Activated CD4-positive, alpha-beta T cell treated with anti-CD3 and anti-CD28 coated beads, Interleukin-2, amount 10 ng/mL, durations not matched to agents 24 days and 14 days (primary cell): ENCODE measurements at places on chromosomes 16 and 17. TPM values are rescaled to one million over a fixed set of nuclear protein-coding genes. Genes with fewer than 3 reads are reported as not detected.
A peak's percentile ranks its signal among the peaks of the same experiment; 100 is the strongest.

CCDC200 gene
- 0.65 and 0.92 TPM in 2 replicates for total RNA-seq

SLC47A2 gene
- not detected in 2 replicates for total RNA-seq

DNA sequence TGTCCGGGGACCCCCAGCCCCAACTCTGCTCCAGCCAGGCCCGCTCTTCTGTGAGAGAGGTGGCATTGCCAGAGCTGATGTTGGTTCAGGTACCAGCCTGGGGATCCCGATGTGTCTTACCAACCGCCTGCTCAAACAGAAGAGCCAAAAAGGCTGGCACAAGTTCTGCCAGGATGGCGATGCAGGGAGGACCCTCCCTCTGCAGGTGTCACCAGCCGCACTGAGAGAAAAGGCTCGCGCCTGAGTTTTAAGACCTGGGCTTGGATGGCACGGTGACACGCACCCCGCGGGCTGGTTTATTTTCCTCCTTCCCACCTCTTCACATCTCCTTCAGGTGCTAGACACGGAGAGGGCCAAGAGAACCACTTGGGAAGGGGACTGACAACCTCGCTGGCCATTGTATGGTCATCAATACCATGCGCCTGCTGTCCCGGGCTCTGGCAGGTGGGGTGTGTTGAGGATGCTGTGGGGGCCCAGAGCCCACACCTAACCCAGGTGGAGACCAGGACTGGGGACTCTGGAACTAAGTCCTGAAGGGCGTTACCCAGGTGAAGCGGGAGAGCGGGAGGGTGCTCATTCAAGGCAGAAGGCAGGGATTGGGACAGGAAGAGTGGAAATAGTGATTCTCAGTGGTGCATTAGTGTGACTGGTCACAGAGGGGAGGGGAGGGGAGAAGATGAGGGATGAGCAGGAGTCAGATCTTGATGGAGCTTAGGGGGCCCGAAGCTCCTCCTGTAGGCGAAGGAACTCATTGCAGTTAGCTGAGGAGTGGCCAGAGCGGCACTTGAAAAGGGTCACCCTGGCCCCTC lies 16.3 kb downstream of the FOXJ1 start:
- H3K4me3 ChIP-seq: no peak overlapping the region
- DNase-seq: no peak
- no peaks in the 10 kb centered on the region for H3K36me3 ChIP-seq
- H3K27me3 ChIP-seq: no peaks in the 10 kb centered on the region

DNA sequence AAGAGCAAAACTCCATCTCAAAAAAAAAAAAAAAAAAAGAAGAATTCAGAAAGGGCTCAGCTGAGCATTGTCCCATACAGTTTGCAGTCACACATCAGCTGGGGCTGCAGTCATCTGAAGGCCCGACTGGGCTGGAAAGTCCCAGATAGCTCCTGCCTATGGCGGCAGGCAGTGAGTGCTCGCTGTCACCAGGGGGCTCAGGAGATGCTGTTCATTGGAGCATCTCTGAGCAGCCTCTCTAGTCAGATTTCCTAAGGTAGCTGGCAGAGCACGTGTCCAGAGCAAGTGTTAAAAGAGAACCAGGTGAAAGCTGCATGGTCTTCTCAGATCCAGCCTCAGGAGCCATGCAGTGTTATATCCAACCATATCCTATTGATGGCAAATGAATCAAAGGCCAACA lies 75.8 kb downstream of the WSCD1 start:
- H3K4me1 ChIP-seq: no peaks in the 10 kb centered on the region
- no peak overlapping the region for H3K27ac ChIP-seq
- DNase-seq: no peak
- H3K36me3 ChIP-seq: no peaks in the 10 kb centered on the region

GRCh38 chr16:86452451-86452850 lies 57.9 kb upstream of the FOXF1 start:
- H3K4me1 ChIP-seq: no peaks in the 10 kb centered on the region
- H3K4me3 ChIP-seq: no peak overlapping the region
- H3K27ac ChIP-seq: no peak overlapping the region
- no peaks in the 10 kb centered on the region for H3K27me3 ChIP-seq

DNA sequence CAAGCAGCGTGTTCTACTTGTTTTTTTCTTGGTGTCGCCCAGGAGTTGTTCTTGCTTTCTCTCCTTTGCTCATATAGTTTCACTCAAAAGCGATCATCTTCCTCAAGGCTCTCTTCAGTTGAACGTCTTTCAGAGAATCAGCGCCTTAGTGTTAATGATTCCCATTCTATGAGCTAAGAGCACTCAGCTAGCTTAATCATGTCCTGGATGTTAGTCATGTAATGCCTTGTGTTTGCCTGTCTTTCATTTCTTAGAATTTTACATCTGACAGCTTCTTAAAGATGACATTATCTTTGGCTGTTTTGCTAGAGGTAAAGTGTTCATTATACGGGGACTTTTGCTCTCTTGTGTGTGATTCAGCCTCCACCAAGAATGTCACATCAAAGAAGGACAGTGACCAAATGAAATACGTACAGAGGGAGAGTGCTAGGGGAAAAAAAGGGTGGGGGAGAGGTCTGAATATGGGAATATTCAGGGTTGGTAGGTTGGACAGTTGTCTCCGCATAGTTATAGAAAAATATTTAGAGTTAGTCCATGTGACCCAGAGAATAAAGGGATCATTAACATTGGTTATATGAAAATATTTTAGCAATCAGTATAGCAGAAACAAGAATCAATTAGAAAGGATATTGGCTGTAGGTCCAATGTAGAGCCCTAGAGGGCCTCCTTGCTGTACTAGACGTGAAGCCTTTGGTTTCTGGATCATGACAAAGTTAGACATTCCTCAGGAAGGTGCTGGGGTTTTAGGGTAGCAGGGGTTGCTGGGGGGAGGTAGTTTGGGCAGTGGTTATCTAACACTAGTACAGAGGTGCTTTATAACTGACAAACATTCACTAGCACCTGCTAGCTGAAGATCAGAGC lies 31.9 kb upstream of the ANKFN1 start:
- no peaks in the 10 kb centered on the region for H3K27me3 ChIP-seq
- no peaks in the 10 kb centered on the region for H3K36me3 ChIP-seq
- no peaks in the 10 kb centered on the region for H3K4me1 ChIP-seq
- H3K4me3 ChIP-seq: no peak overlapping the region
- no peak for DNase-seq
- no peak overlapping the region for H3K27ac ChIP-seq

GRCh38 chr16:11670171-11671131 lies 2.2 kb downstream of the SNN start:
- H3K27ac ChIP-seq: peak overlapping the region; percentile 80
- H3K36me3 ChIP-seq: no peaks in the 10 kb centered on the region
- peaks cover 54% of the 10 kb centered on the region for H3K4me1 ChIP-seq
- no peaks in the 10 kb centered on the region for H3K27me3 ChIP-seq
- peak; percentile 84 for DNase-seq
- H3K4me3 ChIP-seq: peak overlapping the region; percentile 80

GRCh38 chr17:30315106-30315505 lies 18.8 kb downstream of the TMIGD1 start:
- H3K27ac ChIP-seq: no peak overlapping the region
- DNase-seq: no peak
- peaks cover 7% of the 10 kb centered on the region for H3K27me3 ChIP-seq
- H3K36me3 ChIP-seq: no peaks in the 10 kb centered on the region

DNA sequence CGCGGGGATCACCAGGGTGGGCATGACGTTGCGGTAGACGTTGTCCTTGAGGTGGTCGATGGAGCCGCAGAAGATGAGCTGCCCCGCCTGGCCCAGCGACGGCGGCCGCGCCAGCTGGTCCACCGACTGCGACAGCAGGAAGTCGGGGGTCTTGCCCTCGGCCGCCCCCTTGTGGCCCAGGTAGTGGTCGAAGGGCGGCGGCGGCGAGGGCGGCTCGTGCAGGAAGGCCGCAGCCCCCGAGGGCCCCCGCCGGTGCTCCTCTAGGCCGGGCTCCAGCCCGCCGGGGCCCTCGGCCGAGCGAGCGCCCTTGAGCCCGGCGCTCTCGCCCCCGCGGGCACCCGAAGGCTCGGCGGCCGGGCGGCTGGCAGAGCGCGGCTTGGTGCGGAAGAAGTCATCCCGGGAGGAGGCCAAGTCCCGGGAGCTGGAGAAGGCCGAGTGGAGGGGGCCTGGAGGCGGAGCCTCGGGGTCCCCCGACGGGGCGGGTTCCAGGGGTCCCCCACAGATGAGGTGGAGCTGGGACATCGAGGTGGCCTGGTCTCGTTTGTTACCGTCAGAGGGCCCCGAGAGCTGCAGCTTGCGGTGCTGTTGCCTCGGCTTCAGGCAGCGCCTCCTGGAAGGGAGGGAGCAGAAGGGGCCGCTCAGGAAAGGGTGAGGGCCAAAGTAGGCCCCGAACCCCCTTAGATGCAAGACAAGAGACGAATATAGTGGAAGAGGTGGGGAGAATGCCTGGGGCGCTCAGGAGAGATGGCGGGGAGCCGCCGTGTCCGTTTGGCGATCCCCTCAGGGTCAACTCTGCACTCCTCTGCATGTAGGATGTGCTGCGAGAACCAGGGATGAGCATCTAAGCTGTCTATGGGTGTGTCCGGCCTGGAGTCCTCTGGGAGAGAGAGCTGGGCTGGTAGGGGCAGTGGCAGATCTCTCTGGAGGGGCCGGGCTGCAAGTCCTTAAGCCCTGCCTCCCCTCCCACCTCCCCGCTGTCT lies 8.8 kb downstream of the FAM171A2 start:
- peaks cover 8% of the 10 kb centered on the region for H3K27me3 ChIP-seq
- no peak overlapping the region for H3K27ac ChIP-seq
- H3K4me1 ChIP-seq: no peaks in the 10 kb centered on the region
- peak overlapping the region; percentile 19 for H3K4me3 ChIP-seq

- H3K4me1 ChIP-seq: peaks cover 66% of the 10 kb centered on the region
- peak overlapping the region; percentile 93 for H3K27ac ChIP-seq
These were observed 100.7 kb upstream of the CHMP6 start for GRCh38 chr17:80890921-80891396.

DNAJA2 gene
- 81.7 and 84.2 TPM in 2 replicates for total RNA-seq

- no peak overlapping the region for H3K27ac ChIP-seq
- DNase-seq: no peak
- H3K27me3 ChIP-seq: peaks cover 2% of the 10 kb centered on the region
- no peaks in the 10 kb centered on the region for H3K36me3 ChIP-seq
These were observed 236.7 kb downstream of the ZFHX3 start for GRCh38 chr16:72811188-72811720.

- no peak overlapping the region for H3K4me3 ChIP-seq
- DNase-seq: no peak
- H3K4me1 ChIP-seq: no peaks in the 10 kb centered on the region
- H3K27me3 ChIP-seq: no peaks in the 10 kb centered on the region
These were observed 494.1 kb downstream of the TOX3 start for GRCh38 chr16:52052818-52053217.

DNA sequence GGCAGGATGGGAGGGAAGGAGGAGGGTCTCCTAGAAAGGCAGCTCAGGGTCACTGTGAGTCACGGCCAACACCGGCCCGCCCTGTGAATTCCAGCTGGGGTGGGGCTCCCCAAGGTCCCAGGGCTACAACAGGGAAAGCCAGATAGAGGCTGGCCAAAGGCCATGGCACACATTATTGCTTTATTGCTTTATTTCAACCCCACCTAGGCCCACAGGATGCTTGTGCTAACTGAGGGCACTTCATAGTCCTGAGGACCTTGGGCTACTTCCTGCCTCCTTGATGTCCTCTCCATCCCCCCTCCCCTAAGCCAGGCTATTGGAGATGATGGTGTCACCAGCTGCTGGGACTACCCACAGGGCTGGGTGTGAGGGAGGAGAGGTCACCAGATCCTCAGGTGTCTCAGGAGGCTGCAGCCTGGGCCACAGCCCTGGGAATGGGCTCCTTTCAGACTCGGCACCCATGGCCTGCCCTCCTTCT lies 26.1 kb downstream of the LRRC75A start:
- no peaks in the 10 kb centered on the region for H3K27me3 ChIP-seq
- H3K36me3 ChIP-seq: peaks cover 2% of the 10 kb centered on the region
- no peak overlapping the region for H3K4me3 ChIP-seq
- no peak for DNase-seq
- H3K27ac ChIP-seq: no peak overlapping the region

SLC38A8 gene
- not detected in 2 replicates for total RNA-seq

DNA sequence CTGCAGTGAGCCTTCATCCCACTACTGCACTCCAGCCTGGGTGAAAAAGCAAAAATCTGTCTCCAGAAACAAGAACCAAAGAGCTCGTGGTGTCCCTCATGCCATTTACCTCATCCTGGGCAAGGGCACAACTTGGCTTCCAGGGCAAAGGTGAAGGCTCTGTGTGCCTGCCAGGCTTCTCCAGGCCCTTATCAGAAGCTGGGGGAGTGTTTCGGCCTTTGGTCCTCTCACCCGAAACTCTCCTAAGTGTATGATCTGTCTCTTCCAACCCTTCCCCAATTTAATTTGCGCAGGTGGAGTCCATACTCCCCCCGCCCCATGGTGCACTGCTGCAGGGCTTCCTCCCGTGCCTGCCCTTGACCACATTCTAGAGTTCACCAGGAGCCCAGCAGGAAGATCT lies 1.1 kb downstream of the CES2 start:
- peaks cover 43% of the 10 kb centered on the region for H3K4me1 ChIP-seq
- peak overlapping the region; percentile 99 for H3K4me3 ChIP-seq
- H3K27ac ChIP-seq: peak overlapping the region; percentile 53
- no peak for DNase-seq
- peaks cover 47% of the 10 kb centered on the region for H3K36me3 ChIP-seq
- H3K27me3 ChIP-seq: no peaks in the 10 kb centered on the region

DNA sequence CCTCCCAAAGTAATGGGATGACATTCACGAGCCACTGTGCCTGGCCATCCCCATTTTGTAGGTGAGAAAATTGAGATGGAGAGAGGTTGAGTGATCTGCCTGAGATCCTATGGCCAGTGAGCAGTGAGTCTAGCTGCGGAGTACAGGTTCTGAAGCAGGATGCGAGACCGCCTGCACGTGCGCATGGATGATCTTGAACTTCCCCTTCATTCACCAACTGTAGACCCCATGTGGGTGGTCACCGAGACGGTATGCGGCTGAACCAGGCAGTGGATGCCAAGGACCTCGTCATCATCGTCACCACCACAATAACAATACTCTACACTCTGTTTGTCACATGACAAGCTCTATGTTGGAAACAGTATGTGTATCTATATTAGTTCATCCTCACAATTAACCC lies 6.2 kb upstream of the SPNS3 start:
- no peaks in the 10 kb centered on the region for H3K4me1 ChIP-seq
- H3K27me3 ChIP-seq: peaks cover 6% of the 10 kb centered on the region
- DNase-seq: no peak
- no peaks in the 10 kb centered on the region for H3K36me3 ChIP-seq
